Activated CD4-positive, alpha-beta T cell treated with anti-CD3 and anti-CD28 coated beads for 24 hours (primary cell): ENCODE measurements at places on chromosomes 6 and 20.

GRCh38 chr6:119233312-119233984, 116.1 kb downstream of the MAN1A1 start:
- DNase-seq: no peak

- DNase-seq: peak; percentile 39
Measured at GRCh38 chr6:111804627-111805235, 68.5 kb downstream of the FYN start.

GRCh38 chr6:7200598-7201443, 93.1 kb downstream of the RREB1 start:
- no peak for DNase-seq

DNA sequence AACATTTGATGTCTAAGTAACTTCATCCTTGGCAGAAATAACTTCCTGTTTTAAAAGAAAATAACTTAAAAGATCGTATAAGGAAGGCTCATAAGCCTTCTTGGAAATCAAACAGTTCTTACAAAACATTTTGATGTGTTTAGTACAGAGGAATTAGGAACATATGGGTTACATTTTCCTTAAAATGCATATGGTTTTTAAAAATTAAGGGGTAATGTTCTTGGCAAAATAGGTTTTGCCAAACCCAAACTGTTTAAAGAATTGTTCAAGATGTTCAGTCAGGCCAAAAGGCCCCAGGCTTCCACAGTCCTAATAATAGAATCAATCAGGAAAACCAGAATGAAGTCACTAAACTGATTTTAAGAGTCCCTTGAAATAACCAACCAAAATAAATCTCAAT, 142.7 kb upstream of the SLC35B3 start:
- no peak for DNase-seq

- DNase-seq: no peak
Measured at GRCh38 chr6:19715167-19715551, 122.0 kb upstream of the ID4 start.

DNA sequence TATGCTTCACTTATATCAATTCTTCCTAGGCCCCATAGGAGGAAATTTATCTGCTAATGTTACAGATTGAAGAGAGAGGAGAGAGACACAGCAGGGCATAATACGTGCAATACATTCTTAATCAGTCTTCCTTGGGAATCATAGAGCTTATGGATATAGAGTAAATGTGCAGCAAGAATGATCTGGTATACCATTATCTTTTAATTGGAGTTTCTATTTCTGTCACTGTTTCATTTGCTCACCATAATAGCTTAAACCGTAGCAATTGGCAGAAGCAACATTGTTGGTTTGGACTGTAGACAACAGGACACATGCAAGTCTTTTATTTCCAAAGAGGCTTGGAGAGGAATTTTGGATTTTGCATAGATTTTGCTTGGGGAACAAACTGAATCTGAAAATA, 68.1 kb upstream of the PCSK2 start:
- DNase-seq: no peak

DNA sequence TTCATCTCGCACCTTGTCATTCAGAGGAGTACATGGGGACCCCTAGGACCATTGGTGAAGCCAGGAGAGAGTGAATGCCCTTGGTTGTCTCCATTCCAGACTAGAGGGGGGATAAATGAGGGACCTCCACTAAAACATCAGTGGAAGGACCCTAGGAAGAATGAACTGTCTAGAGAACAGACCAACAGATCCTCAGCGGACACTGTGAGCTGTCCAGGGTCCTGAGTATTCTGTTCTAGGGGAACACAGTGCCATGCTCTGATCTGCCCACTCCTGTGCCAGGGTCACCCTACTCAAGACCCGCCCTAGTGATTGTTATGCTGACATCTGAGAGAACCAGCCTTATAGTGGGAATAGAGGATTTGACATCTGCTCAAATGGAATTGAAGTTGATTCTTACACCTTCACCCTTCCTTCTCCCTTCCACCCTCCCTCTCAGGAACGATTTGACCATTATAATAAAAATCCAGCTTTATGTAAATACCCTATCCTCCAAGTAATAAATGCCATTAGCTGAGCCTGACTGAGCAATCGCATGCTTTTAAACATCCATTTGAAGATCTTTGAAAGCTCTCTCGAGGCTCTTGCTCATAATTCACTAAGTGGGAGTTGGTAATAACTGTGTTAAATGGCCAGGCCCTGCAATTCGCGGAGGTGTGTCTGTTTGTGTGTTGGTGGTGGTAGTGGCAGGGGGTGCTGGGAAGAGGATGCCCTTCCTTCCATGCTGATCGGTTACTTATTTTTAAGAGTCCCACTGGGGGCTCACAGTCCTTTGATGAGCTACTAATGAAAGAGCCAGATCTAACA, 43.6 kb upstream of the SLC32A1 start:
- no peak for DNase-seq

DNA sequence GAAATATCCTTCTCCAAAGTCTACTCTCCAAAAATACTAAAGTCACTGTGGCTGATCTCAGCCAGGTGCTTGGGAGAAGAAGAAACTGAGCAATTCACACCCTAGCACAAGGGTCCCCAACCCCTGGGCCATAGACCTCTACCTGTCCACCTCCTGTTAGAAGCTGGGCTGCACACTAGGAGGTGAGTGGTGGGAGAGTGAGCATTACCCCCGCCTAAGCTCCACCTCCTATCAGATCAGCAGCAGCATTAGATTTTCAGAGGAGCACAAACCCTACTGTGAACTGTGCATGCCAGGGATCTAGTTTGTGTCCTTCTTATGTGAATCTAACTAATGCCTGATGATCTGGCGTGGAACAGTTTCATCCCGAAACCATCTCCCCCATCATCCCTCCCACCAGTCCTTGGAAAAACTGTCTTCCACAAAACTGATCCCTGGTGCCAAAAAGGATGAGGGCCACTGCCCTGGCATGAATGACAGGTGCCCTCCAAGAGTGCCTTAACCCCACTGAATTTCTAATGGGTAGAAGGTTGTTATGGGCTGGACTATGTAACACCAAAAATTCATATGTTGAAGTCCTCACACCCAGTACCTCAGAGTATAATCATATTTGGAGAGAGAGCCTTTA, 109.2 kb upstream of the CDYL start:
- DNase-seq: no peak

- DNase-seq: no peak
Measured at GRCh38 chr20:57874141-57874540, 164.3 kb upstream of the PMEPA1 start.

GRCh38 chr20:23147964-23148730, 62.0 kb upstream of the CD93 start:
- peak; percentile 7 for DNase-seq

GRCh38 chr6:33273129-33273923, 1.5 kb downstream of the RPS18 start:
- DNase-seq: no peak

DNA sequence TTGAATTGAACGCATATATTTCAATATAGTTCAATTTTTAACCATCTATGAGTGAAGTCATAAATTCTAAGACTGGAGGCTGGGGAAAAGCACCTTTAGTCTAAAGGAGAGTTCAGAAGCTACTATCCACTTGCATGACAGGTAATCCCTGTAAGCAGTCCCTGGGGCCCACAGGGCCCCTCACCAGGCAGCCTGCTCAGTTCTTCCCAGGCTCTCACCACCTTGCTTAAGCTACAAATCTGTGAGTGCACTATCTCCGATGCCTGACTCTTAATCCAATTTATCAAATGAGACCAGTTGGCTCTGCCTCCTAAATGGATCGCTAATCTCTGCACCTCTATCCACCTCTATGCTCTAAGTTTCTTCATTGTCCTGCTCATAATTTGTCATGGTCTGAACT, 413.8 kb downstream of the PTPRT start:
- DNase-seq: no peak

DNA sequence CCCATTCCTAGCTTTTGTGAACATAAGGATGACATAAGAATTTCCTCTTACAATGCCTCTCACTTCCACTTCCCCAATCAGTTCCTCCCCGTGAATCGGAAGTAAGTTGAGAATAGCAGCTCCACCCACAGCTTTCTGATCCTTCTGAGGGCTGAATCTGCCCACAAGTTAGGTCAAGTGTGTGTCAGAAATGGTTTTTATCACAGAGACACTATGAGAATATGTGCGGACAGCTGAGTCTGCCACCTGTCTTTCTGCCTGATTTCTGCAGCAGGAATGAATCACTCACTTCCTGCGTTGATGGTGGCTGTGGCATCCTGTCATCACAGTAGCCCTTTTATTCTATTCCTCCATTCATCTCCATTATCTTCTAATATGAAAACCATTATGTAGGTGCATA, 70.2 kb downstream of the RIN2 start:
- no peak for DNase-seq

DNA sequence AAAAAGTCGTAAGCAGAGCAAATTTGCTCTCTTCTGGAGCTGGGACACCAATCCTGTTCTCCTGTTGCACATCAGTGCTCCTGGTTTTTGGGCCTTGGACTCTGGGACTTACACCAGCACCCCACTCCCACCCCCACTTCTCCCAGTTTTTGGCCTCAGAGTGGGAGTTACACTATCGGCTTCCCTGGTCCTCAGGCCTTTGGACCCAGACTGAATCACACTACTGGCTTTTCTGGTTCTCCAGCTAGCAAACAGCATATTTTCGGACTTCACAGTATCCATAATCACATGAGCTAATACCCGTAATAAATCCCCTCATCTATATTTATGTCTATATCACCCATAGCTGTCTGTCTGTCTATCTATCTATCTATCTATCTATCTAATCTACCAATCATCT, 23.2 kb upstream of the ASCC3 start:
- DNase-seq: no peak

DNA sequence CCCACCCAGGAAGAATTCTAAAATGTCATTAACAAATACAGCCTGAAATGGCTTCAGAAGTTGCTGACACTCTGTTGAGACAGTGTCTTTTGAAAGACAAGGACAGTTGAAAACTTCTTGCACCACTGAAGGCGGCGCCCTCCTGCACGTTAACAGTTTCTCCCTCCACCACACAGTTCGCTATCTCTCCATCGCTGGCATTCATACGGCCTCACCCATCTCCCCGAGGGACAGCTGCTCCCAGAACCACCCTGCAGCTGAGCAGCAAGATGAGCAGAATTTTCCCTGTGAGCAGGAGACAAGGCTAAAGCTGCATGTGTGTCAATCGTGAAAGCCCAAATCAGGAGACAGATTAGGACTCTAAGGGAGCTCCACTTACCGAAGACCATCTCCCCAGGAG, 113.3 kb downstream of the LY86 start:
- DNase-seq: no peak

DNA sequence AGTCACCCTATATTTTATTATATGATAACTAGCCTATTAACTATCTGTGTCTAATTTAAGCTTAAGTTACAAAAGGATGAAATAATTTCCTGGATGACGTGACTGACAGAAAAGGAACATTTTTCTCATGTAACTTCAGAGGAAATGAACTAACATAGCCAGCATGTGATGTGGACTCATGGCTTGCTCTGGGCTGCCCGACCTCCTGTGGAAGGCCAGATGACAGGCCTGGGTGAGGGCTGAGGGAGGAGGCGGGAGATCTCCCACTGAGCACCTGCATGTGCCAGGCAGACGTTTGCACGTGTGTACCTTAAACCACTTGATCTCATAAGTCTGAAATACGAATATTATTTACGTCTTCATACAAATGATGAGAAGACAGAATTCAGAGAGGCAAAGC, 321.1 kb downstream of the SYNE1 start:
- DNase-seq: no peak

DNA sequence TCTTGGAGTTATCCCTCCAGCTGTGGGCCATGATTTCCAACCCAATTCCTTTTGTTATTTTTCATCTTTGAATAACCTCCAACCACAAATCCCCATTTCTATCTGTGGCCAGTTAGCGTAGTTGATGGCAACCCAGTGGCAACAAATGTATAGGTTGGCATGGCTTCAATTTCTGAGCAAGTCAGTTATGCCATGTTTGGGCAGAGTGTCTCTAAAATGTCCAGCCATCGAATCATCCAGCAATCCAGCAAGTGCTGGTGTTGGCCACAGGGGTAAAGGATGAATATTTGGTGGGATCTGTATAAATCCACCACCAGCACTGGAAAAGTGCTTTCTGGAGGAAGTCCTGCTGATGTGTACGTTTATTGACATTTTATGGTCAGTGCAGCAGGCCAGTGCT, 233.3 kb downstream of the MYLK4 start:
- DNase-seq: no peak

DNA sequence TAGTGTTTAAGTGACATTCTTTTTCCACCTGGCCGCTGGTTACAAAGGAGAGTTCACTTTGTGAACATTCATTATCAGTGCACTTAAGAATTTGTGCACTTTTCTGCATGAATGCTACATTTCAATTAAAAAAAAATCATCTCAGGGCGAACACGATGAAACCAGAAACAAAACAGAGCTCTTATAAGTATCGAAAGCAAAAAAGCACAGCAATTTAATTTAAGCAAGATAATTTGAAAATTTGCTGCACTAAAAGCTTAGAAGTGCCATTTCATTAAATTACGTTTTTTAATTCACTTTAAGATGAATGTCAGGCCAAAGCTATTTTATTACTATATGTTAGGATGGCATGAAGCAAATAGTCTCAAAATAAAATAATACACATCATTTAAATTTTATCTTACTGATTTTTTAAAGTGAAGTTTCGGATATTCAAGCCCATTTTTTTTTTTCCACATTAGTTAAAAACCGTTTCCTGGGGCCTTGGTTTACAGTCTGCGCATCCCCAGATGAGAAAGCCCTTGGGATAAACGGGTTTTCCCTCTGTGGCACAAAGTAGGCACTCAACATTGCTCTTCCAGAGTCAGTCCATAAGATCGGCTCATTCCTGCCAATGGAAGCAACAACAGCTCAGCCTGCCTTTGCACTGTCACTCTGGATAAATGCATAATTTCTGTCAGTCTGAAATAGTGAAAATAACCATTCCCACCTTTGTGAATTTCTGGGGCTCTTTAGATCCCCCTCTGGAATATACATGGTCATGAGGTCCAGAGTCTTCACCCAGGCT, 80.1 kb downstream of the FYN start:
- DNase-seq: no peak

DNA sequence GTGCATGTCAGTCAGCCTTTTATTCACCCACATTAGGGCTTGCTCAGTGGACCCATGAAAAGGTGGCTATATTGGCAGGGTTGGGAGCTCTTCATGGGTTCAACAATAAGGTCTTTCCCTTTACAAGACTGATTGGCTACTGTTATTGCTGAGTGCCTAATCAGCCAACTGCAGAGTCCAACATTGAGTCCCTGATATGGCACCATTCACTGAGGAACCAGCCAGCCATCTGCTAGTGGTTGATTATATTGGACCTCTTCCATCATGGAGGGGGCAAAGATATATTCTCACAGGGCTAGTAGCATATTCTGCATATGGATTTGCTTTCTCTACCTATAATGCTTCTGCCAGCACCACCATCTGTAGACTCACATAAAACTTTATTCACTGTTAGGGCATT, 69.9 kb downstream of the CDKAL1 start:
- no peak for DNase-seq
